ENCODE measurements at places on chromosomes 6 and 20.

DNA sequence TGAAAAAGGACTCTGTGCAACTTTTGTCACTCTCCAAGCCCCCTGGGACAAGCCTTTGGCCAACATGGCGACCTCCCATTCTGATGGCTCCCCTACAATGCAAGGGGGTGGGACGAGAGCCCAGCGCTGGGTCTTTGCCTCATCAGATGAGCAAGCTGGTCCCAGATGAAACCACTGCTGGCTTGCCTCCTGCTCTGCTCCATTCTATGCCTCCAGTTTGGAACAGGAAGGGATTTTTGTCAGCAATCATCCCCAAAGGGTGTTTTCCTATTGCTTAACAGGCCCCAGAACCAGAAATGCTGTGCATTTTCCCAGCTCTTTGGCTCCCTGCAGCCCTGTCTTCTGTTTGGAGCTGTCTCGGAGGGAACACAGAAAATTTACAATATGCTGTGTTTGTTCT lies 412.7 kb downstream of the MAFB start:
- DNase-seq: no peak

DNA sequence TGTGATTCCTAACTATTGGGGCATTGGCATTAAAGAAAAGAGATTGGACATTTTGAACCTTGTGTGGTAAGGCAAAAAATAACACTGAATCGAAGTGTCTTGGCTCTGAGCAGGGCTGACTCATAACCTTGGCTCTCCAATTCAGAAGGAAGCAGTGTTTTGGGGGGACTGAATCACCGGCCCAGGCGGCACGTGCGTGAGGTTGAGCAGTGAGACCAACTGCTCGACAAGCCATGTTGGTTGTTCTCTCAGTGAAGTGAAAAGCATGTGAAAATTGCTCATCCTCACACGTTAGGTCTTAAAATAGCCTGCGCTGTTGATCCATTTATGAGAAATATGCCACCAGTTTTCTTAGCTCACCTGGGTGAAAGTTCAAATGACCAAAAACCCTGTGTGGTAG lies 137.8 kb upstream of the SPACA1 start:
- peak; percentile 68 for DNase-seq

- DNase-seq: peak; percentile 100
These were observed at the start of gene TCP1 for GRCh38 chr6:159789377-159790148. Gene TCP1, minus strand, starts transcription at chr6:159789602. Its CDS starts 134 bp downstream, at chr6:159789468.

GRCh38 chr6:37479266-37479854 lies 20.3 kb downstream of the CCDC167 start:
- no peak for DNase-seq

DNA sequence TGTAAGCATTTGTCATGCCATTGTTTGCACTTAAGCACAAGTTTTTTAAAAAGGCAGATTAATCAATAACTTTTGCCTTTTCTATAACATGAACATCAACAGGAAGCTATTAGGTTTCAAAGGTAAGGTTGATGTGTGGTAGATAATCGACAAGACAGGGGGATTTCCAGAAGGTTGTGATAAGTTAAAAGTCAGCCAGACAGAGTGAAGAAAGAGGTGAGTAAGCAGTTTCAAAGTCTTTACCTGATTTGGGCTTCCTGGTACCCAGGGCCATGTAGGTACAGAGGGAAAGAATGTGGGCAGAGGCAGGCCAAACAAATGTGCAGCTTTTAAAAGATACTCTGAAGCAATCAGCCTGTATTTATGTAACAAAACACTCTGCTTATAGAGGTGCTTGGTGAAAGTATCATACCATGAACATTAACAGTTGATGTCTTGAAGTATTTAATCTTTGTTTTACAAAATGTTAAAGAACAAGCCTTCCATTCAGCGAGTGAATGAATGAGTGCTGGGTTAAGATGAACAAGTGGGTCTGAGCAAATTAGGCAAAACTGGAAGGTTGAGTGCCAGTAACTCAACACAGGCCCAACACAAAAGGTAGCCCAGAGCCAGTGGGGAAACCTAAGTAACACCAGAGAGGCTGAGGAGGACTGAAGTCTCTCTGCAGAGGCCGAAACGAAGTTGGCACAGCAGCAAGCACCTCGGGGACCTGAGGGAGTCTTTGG lies 60.2 kb downstream of the LRRC1 start:
- no peak for DNase-seq

GRCh38 chr6:42963855-42964605 lies 3.5 kb downstream of the GNMT start:
- peak; percentile 58 for DNase-seq

- peak; percentile 39 for DNase-seq
These were observed at the start of gene RIPPLY2 for GRCh38 chr6:83853178-83854000. Gene RIPPLY2, plus strand, starts transcription at chr6:83853360. Its CDS starts 57 bp downstream, at chr6:83853417.

DNA sequence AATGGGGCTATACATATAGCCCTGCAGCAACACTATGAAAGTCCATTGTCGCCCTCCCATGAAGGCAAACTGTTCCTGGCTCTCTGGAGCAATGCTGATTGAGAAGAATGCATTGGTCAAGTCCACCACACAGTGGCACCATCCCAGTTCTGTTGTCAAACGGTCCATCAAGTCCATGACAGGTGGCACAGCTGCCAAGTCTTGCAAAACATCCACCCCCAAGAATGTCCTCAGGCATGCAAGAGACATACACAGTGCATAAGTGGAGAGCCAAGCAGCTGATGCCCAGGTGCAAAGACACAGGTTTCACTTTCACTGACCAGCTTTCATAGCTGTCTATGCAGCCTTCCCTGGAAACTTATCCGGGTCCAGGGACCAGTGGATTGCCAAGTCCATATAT lies 17.5 kb downstream of the ZNF391 start:
- DNase-seq: no peak

DNA sequence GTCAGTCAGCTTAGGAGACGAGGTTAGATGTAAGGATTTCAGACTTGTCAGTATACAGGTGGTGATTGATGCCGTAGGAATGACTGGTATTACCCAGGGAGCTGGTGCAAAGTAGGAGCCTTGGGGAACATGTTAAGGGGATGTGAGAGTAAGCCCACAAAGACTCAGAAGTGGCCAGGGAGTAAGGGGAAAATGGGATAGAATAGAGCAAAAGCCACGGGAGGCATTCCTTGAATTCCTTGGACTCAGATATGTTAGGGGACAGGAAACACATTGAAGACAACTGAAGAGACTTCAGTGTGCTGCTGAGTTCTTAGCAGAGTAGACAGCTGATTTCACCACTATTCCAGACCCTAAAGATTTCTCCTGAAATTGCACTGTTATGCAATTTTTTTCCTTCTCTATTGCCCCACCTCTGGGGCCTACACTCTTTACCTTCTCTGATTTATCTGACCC lies 1.2 kb upstream of the ACAT2 start:
- peak; percentile 95 for DNase-seq

DNA sequence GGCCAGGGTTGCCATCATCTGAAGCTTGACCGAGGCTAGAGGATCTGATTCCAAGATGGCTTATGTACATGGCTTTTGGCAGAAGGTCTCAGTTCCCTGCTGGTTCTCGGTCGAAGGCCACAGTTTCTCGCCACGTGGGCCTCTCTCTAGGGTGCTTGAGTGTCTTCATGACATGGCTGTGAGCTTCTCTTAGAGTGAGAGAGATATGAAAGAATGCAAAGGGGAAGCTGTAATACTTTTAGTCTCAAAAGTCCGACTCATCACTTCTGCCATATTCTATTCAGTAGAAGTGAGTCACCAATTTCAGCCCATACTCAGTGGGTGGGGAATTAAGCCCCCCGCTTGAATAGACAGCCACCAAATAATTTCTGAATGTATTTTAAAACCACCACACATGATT lies 94.2 kb downstream of the UTRN start:
- peak; percentile 64 for DNase-seq

- no peak for DNase-seq
These were observed 53.9 kb downstream of the FAM50B start for GRCh38 chr6:3902871-3903648.

DNA sequence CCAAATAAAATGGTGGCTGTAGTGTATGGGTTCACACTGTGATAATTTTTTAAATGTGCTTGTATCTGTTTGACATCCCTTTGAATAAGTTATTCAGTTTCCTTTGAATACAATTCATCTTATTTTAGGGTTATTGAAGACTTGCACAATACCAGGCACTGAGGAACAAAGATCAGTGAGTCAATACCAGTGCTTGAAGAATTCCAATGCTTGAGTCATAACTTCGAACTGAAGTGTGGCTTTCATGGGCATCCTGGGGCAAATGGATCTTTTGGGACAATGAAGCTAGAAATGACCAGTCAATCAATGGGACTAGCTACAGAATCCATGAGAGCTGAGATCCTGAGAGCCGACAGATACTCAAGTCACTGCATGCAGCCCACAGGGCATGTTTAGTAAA lies 349.9 kb upstream of the FLRT3 start:
- DNase-seq: no peak

GRCh38 chr6:111951497-111952085 lies 78.3 kb upstream of the FYN start:
- no peak for DNase-seq

GRCh38 chr6:6730831-6731230 lies 142.3 kb downstream of the LY86 start:
- peak; percentile 85 for DNase-seq

GRCh38 chr20:36071848-36072247 lies 82.7 kb upstream of the EPB41L1 start:
- no peak for DNase-seq

DNA sequence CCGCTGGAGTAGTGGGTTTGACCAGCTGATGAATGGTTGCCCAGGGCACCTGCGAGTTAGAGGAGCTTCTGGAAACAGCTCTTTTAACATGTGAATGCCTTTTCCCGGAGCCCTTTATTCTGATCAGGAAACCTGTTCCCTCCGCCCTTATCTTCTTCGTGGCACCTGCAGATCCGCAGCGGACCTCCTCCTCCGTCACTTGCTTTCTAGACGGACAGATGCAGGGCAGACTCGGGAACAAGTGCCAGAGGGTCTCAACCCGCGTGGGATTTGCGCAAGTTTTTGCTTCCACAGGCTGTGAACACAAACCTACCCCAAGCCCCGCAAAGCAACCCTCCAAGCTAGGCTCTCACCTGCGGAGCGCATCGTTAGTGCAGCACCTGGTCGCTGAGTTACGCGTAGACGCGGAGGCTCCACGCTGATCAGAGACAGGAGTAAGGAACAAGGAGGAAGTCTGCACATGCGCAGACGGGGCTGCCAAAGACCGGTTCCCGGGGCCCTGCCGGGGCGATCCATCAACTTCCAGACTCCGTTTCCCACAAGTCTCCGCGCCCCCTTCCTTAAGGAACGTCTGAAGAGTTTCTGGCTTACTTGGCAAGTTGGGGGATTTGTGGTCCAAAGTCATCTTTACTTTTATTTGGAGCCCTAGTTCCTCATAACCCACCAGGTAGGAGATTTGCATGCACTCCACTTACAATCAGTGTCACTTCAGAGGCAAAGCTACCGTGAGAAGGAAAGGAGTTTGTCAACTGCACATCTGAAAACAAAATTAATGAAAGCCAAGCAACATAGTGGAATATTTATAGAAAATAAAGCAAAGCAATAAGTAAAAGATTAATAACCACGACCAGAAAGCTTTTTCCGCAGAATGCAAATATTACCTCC lies 52.7 kb upstream of the ELMO2 start:
- no peak for DNase-seq

GRCh38 chr6:16104624-16105433 lies 24.1 kb upstream of the MYLIP start:
- no peak for DNase-seq

DNA sequence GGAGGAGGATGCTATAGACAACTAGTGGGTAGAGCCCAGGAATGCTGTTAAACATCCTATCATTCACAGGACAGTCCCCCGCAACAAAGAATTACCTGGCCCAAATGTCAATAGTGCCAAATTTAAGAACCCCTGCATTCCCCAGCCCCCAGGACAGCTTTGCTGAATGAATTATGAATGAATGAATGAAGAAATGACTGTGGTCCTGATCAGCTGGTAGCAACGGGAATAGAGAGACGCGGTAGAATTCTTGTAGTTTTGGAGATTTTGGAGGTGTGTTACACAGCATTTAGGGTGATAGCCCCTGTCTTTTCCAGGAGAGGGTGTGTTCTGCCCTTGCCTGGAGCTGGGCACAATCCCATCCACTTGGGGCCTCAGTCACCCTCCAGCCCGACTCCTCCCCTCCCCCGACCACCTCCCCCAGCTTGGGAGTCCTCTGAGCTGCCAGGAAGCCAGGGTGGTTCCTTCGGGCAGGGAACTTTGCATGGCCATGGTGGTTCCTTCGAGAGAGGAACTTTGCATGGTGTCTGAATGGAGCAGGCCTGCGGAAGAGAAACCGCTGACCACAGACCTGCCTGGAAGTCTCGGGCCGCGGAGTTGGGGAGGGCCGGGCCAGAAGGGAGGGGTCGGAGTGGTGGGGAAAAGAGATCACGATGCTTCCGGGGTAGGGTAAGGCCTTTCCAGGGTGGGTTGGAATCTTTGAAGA lies 1.0 kb upstream of the HCK start:
- DNase-seq: no peak

DNA sequence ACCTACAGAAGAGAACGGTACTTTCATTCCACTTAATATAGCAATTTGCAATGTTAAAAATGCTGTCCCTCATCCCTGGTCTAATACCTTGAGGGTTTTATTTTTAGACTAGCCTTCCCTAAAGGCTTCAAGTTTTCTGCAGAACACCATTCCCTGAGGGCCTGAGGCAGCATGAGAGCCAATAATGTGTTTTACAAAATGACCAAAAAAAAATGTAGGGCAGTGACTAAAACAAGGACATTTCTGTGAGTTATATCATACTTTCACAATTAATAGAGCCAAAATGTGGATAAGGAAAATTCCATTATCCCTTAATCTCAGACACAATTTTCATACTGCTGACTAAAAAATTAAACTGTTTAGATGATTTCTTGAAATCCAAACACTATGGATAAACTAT lies 22.7 kb downstream of the GPR63 start:
- no peak for DNase-seq

- no peak for DNase-seq
These were observed 787 bp downstream of the JPH2 start for GRCh38 chr20:44186201-44186600.

GRCh38 chr6:100761841-100762240 lies 119.3 kb downstream of the ASCC3 start:
- no peak for DNase-seq

DNA sequence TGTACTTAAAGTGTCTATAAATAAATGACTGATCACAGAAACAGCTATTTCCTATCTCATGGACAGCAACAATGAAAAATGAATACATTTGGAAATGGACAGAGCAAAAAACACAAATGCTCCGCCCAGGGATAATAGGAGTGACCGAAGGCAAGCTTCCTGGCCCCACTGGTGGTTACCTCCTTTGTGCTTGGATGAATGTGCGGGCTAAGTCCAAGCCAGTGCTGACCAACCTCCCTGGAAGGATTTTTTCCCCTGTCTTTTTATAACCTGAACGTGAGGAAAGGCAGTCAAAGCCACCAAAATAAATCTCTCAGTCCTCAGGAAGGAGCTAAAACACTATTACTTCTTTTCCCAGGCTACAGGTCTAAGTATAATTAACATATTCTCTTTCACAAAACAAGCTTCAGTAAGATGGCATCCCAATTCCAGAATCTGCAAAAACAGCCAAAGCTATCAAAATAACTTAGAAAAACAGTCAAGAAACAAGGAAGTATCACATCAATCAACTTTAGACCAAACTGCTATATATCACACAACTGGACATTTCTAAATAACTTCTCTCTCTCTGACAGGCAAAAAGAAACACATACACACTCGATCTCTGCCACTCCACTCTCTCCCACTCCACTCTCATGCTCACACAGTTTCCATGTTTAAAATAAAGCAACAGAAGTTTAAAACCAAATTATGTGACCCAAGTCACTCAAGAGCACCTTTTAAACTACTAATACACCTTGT lies 10.0 kb downstream of the KIF16B start:
- DNase-seq: no peak

GRCh38 chr20:24781418-24781980 lies 167.6 kb upstream of the CST7 start:
- DNase-seq: peak; percentile 21

Measured in EL (cell line).